NCI-H1694 (cell line): ENCODE measurements at places on chromosomes 2 and 18.
A peak's percentile ranks its signal among the peaks of the same experiment; 100 is the strongest.

DNA sequence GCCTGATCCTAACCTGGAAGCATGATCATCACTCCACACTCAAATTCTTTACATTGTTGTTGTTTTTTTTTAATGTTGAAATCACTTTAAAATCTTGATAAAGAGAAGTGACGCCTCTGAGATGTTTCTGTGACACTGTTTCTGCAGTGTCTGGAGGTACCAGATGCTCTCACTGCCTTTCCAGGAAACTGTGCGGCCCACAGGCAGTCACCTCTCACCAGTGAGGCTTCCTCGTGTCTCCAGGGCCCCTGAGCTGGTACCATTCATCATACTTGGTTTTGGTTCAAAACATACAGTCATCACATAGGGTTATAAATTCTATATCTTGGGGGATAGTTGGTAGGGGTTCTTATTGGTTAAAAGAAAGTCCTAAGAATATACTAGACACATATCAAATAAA lies 10.1 kb upstream of the ID2 start:
- no peak for DNase-seq

DNA sequence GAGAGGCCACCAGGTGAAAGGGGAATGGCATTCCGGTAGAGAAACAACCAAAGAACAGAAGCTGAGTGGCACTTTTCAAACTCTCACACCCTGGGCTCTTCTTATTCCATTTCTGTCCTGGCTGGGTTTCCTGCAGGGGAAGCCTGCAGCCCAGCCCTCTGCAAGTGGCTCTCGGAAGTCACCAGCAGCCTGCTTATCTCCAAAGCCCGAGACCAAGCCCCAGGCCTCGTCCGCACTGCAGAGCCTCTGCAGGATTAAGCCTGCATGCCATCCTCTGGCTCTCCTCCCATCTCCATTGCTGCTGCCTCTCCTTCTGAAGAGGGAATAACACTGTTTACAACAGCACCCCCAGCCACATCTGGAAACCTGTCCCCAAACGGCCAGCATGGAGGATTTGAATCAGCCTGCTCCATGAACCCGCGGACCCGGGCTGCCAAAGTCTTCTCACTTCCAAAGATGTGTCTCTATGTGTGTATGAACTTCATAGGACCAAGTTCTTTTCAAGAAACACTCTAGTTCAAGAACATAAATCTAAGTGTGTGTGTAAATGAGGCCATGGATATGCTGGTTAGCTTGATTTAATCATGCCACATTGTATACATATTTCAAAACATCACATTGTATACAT lies 54.2 kb downstream of the DIPK1C start:
- DNase-seq, result no peak

DNA sequence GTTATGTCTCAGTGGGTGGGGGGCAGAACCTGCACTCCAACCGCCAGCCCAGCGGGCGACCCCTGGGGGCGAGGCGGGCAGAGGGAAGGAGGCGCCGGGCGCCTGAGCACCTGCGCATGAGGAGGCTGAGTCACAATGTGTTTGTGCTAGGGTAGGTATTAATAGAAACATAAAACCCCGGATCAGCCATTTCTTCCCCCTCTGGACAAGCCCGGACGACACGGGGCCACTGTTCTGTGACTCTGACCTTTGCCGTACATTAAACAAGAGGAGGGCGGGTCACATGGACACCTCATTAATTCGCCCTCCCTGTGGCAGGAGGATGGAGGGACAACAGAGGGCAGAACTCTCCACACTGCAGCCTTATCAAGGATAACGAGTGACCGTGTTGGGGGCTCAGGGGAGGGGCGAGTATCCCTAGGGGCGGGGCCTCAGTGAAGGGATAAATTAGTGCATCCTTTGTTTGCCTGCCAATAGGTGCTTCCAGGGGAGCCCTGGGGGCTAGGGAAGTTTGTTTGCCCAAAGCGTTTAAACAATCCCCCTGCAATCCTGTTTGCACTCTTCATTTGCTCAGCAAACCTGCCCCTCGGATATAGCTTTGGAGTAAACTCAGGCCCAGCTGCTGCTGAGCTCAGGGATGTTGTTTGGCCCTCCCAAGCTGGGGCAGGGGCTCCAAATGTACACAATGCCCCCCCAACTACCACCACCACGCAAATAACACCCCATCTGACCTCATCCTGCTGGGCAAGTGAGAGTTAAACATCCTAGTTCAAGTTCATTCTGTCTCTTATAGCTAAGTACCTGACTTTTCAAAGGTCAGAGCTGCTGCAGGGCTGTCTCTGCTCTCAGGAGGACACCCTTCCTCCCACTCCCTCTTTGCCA lies 171.2 kb upstream of the GLI2 start:
- no peak for DNase-seq

DNA sequence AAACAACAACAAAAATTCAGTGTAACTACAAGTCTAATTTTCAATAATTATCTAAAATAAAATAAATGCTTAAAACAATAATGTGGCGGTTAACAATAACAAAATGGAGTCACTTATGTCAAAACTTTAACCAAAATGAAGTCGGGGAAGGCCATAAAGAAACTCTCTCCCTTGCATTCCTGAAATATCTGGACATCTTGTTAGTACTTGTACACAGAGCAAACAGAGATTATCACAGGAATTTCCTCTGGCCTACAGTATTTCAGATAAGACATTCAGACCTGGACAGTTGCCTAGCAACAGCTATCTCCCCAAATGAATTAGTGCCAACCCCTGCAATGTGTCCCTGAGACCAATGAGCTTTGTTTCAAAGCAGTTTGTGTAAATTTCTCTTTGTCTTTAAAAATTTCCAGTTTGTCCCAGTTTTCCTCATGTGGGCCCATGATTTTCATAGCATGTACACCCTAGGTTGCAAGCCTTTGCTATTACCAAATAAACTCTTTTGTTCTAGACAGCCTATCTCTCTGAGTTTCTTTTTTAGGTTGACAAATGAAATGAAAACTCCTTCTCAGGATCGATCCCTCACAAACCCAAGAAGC lies 68.6 kb downstream of the EXOC6B start:
- DNase-seq, result no peak

GRCh38 chr2:48551548-48551947 lies 21.6 kb downstream of the STON1 start:
- no peak for DNase-seq

DNA sequence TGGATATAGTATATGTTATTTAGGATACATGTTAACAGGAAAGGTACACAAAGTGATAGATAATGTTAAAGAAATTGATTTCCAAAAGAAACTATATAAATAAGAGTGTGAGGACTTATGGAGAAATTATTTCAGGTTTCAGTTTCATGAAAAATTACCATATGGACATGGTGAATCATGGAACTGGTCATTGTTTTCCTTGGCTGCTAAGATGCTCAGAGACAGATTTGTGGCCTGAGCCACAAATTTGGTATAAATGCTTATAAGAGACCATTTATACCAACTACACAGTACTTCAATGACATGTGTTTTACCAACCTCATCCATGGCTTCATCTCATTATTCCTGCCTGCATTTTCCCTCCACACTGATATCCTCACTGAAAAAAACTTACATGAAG lies 188.1 kb downstream of the FMNL2 start:
- no peak for DNase-seq

DNA sequence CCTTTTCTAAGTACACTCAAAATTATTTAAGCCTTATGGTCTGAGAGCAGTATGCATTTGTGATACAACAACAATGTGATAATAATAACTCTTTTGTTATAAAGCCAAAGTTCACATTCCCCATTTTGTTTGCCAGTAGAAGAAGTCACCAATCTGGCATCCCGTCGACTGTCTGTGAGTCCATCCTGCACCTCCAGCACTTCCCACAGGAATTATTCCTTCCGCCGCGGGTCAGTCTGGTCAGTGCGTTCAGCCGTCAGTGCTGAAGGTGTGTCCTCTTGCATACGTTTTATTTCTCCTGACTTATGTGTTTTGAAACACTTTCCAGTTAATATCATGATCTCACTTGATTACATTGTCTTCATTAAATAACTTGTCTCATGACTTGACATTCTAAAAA lies 80.3 kb upstream of the RPE start:
- DNase-seq, result no peak

DNA sequence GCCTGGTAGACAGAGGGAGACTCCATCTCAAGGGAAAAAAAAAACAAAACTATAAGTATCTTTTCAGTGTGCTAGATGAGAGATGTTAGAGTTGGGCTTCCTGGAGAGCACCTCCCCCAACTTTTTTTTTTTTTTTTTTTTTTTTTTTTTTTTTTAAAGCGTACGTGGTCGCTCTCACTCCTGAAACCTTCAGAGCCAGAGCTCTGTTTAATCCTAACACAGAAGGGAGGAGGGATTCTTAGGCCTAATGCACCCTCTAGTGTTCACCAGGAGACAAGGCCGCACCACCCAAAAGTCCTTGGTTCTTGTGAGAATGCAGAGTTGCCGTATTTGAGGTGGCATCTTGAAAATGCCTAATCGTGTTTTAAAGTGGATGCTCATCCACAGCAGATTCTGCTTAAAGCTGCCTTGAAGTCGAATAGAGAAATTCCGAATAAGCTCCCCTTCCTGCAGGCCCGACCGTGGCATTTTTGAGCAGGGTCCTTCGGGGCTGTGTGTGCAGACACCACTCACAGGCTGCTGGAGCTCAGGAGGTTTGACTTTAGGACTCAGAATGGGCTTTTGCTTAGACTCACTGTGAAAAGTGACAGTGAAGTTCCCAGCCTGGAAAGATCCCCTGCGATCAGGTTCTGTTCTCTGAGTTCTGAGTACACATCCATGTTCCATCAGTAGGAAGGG lies 252.6 kb downstream of the AGAP1 start:
- DNase-seq, result peak; percentile 90

- DNase-seq, result no peak
Observed at GRCh38 chr2:11659851-11660250, 10.1 kb downstream of the NTSR2 start.

- DNase-seq, result no peak
Observed at GRCh38 chr2:20021405-20022009, 9.0 kb upstream of the MATN3 start.

DNA sequence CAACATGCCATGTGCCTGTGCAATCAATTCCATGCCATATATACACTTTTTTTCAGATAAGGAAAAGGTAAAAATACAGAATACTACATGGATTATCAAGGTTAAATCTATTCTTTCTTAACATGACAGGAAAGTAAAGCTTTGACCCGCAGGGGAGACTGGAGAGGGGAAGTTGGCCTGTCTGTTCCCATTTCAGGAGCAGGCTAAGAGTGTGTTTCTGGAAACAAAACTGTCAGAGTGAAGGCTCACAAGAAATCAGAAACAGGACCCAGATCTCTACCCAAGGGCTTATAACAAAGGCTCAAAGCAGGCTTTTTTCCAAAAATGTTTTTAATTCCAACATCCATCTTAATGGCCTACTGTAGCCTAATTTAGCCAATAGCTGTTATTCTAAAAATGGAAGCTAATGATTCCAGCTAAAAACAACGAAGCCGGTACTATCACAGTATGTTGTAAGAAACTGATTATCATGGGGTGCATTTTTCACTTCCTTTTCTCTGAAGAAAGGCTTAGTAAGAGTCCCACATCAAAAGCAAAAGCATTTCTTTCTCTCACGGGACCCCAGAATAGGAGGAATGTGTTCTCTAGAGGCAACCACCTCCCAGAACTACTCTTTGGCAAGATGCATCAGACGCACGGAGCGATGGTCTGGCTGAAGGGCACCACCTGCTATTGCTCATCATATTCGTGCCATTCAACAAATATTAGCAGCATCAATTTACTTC lies 41.4 kb downstream of the FECH start:
- no peak for DNase-seq

- DNase-seq, result no peak
Observed at GRCh38 chr2:28187186-28187585, 205.5 kb upstream of the FOSL2 start.

- peak; percentile 16 for DNase-seq
Observed at GRCh38 chr2:106596844-106597243, 109.7 kb downstream of the CD8B2 start.

GRCh38 chr2:74302865-74303264 lies 40.4 kb downstream of the SLC4A5 start:
- DNase-seq, result no peak

GRCh38 chr18:68797871-68798270 lies at the start of gene CCDC102B:
Gene CCDC102B (plus strand): TSS chr18:68798080. CDS start chr18:68836764, 38,684 bp downstream.
- no peak for DNase-seq

DNA sequence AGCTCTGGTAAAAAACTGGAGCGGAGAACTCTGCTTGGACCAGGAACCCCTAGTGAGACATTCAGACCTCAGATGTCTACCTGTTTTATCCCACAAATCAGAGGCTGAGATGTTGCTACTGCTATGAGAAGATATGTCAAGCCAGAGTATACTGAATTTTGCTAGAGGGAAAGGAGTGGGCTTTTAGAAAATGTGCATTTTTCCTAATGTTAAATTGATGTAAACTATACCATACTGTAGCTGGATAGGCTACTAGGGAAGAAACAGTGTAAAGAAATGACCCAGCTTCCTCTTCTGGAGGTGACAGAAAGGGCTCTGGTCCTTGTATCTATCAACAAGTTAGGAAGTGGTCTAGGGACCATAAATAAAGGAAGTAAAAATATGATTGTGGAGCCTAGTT lies 65.0 kb downstream of the SLC39A10 start:
- no peak for DNase-seq

- DNase-seq, result no peak
Observed at GRCh38 chr2:216074794-216075193, 6.8 kb downstream of the PECR start.

- no peak for DNase-seq
Observed at GRCh38 chr2:99404797-99405669, 67.8 kb downstream of the EIF5B start.

DNA sequence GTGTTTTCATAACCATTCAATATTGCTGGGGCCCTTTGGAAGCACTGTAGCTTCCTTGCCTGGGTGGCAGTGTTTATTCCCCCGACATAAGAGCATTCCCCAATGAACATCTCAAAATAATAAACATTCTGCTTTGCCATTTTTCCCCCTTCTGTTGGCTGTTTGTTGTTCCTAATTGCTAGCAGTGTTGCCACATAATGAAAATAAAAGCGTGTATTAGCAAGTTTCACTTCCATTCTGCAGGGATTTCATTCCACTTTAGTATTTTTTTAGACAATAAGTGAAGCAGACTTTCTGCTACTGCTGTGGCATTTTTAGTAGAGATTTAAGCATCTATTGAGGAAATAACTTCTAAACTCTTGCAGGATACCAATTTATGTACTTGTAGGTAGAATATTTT lies 154.7 kb upstream of the GALNT13 start:
- no peak for DNase-seq

DNA sequence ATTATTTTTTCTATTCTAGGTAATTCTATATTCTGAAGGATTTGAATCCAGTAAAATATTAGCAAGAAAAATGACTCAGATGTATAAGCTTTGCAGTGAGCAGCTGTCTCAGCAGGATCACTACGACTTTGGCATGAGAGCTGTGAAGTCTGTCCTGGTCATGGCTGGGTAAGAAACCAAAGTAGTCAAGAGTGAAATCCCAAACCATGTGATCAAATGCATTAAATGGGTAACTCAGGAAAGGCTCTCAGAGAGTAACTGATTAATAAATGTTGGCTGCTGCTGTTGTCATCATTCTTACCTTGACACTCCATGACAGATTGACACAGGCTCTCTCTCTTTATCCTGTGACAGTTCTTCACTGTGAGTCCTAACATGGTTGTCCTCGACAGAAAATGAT lies 124.1 kb downstream of the DNAH6 start:
- no peak for DNase-seq

GRCh38 chr2:172647439-172647838 lies 88.2 kb upstream of the RAPGEF4 start:
- no peak for DNase-seq
